Left ventricle myocardium inferior (tissue), 1 donor: ENCODE measurements at places on chromosomes 2 and 18.

GRCh38 chr2:135740206-135740605 lies 1.4 kb upstream of the UBXN4 start:
- no peak for DNase-seq

GRCh38 chr2:196183172-196183473 lies 11.7 kb upstream of the STK17B start:
- no peak for DNase-seq

DNA sequence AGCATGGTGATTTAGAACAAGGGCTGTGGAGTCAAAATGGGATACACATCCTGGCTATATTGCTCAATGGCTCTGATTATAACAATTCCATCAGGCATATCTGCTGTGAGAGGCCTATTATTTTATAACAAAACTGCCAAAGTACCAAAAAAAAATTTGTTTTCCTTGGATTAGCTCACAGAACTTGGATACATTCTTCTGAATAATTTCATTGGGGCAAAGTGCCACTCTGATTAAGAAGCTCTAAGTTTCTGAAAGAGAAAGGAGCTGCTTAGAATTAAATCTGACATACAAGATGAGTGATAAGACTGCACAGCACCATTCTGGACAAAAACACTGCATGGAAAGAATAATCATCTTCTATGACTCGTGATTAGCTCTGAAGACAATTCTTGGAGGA lies 85.7 kb downstream of the SMC6 start:
- DNase-seq, result no peak

GRCh38 chr2:68798569-68798968 lies 64.0 kb downstream of the ARHGAP25 start:
- no peak for DNase-seq

- DNase-seq, result peak; percentile 36
These were observed 86.0 kb upstream of the ALPP start for GRCh38 chr2:232292395-232293154.

DNA sequence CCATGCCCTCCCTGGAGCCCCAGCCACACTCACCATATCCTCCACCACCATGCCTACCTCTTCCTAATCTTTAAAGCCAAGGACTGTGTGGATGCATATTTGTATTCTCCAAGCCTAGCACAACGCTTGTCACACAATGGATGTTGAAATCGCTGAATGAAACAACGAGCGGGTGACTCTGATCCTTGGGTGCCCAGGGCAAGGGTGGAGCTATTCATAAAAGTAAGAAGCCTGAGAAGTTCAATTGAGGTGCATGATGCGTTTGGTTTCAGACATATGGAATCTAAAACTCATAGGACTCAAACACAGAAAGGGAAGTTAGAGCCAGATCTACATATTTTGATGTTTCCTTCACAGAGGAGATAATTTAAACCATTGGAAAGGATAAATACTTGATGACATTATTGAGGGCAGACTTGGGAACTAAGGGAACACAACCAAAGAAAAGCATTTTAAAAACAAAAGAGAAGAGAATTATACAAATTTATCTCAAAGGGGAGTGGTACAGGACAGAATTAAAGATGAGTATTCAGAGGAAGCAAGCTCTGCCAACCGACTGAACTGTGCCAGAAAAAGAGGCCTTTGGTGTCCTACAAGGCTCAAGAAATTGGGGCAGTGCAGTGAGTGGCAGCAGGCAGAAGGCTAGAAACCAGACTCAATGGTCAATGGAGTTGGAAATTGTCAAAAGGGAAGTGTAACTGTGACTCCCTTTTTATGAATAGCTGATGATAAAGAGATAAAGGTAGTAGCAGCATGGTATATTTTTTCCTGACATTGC lies 200.6 kb upstream of the NCKAP5 start:
- DNase-seq, result no peak

DNA sequence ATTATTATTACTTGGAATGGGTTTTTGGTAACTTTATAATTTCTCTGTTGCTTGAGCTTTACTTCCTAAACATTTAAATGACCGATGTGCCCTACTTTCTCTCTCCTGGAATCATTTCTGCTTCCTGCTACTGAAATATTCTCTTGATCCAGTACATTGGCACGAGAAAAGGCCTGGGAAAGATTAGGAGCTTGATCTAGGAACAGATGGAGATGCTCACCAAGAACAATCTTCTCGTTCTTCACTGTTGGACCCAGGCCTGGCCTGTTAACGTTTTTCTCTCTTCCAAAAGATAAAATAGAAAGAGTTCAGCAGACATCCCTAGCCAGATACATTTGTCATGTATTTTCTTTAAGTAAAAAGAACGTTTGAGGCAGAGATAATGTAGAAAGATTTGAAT lies 1356.8 kb upstream of the CRIM1 start:
- DNase-seq, result no peak

DNA sequence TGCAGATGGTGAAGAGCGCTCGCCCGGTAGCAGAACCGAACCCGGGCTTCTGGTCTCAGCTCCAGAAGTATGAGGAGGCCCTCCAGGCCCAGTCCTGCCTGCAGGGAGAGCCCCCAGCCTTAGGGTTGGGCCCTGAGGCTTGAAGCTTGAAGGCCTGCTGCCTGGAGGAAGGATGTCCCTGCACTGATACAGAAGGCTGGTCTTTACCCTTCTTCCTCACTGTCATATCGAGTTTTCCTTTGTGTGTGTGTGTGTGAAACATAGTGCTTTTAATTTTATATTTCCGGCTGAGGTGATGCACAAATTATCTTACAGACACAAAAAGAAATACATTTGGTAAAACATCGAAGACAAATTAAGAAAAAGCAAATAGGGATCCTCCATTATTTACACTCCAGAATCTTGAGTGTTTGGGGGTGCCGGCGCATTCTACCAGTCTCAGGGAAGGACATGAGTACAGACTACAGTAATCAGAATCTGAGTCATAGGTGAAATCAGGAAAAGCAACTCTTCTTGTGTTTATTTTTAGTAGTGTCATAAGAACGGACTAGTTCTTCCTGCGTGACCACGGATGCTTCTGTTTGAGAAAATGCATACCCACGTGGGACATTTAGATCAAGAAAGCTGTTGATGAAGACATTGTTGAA lies 1.3 kb downstream of the DUSP28 start:
- no peak for DNase-seq

GRCh38 chr2:70443726-70444125 lies 109.9 kb downstream of the TGFA start:
- no peak for DNase-seq

DNA sequence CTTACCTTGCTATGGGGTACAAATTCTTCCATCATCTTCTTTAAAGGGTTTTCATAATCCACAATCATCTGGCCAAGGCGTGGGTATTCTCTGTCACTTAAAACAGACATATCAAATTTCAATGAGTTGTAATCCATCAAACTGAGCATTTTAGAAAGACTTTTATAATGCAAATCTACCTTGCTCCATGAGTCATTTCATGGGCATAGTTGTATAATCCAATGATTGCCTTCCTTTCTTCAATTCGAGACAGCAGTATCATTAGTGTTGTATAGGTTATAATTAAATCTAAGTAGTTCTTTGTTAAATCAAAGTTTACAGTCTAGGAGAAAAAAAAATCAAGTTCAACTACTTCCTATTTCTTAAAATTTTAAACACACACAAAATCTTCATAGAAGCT lies 36.3 kb downstream of the NCKAP1 start:
- no peak for DNase-seq

GRCh38 chr2:144323946-144324345 lies 196.0 kb downstream of the ZEB2 start:
- DNase-seq, result no peak

DNA sequence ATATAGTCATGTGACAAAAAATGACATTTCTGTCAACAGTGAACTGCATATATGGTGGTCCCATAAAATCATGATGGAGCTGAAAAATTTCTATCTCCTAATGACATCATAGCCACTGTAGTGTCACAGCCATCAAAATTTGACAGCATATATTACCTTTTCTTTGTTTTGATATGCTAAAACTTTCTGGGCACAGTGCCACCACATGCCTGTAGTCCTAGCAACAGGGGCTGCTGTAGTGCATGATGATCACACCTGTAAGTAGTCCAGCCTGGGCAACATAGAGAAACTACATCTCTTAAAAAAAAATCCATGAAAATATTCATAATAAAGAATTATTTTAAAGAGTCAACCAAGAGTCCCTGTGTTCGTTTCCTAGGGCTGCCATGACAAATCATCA lies 155.5 kb upstream of the SERTAD2 start:
- no peak for DNase-seq

- DNase-seq, result no peak
These were observed 61.8 kb downstream of the CDH20 start for GRCh38 chr18:61394983-61395382.

GRCh38 chr2:213285404-213285803 lies 1.1 kb downstream of the SPAG16 start:
- DNase-seq, result no peak

GRCh38 chr18:58842978-58843687 lies 21.5 kb upstream of the ZNF532 start:
- peak; percentile 46 for DNase-seq

GRCh38 chr2:231050018-231050901 lies 6.4 kb upstream of the PSMD1 start:
- no peak for DNase-seq

DNA sequence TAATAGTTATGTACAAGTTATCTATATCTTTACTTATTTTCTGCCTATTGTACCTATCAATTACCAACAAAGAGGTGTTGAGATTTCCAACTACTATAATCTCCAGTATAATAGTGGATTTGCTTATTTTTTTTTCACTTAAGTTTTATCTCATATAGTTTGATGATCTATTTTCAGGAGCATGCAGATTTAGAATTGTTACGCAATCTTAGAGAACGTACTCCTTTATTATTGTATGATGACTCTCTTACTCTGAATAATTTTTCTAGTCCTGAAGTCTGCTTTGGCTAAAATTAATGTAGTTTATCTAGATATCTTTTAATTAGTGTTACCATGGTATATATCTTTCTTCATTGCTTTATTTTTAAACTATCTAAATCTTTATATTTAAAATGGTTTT lies 205.2 kb downstream of the SCG2 start:
- no peak for DNase-seq

DNA sequence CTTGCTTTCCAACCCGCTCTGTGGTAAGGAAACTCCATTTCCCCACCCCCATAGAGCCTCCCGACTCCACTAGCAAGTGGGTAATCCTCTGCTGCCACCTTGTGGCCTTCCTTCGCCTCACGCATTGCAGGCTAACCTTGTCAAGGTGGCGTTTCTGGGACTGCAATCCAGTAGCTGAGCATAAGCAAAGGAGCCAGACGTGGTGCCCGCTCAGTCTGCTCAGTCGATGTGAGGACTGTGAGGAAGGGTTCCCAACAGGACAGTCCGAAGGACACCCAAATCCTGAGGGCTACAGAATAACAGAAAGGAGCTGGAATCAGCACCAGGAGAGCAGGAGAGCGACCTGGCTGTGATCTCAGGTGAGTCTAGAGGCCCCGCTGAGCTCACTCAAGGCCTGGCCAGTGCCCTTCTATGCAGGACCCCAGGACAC lies 144.2 kb downstream of the SUCLG1 start:
- DNase-seq, result peak; percentile 67

GRCh38 chr18:56937874-56938430 lies 208.9 kb upstream of the BOD1L2 start:
- DNase-seq, result no peak

DNA sequence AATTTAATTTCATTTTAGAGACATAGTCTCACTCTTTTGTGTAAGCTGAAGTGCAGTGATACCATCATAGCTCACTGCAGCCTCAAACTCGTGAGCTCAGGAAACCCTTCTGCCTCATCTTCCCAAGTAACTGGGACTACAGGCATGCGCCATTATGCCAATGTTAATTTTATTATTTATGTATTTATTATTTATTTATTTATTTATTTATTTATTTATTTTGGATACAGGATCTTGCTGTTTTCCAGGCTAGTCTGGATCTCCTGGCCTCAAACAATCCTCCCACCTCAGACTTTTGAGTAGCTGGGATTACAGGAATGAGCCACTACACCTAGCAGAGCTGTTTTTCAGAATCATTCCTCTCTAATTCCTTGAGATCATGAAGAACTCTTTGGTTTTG lies 99.9 kb downstream of the ASXL3 start:
- no peak for DNase-seq

DNA sequence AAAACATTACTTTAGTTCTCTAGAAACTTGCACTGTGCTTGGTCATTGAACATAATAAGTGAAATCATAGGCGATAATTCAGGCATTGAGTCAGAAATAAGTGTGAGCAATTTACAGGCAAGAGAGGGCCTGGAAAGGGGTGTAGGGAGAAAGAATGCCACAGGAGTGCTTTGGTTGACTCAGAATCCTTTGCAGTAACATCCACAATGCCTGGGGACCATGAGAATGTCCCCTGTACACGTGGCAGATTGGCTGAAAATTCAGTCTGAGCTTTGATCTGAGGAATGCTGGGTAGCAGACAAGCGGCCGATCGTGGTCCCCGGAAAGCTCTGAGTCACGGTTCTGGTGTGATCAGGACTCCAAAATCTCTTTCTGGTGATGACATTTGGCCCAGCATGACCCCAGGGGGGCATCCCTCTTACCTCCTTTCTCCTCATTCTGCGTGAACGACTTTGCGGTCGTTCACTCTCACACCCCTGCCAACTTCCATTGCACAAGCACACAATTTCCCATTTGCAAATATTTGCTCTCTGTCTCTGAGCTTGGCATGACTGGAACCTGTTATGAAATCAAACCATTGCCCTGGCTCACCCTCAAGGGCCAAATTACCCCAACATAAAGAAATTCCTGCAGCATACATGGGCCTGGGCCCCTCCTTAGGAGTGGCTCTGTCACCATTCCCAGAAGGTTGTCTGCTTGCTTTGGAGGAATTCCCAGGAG lies 305.0 kb upstream of the EPAS1 start:
- no peak for DNase-seq

- DNase-seq, result peak; percentile 74
These were observed 465 bp downstream of the SEPTIN10 start for GRCh38 chr2:109613081-109613921.

- DNase-seq, result no peak
These were observed 54.0 kb upstream of the NOSTRIN start for GRCh38 chr2:168748461-168748860.

DNA sequence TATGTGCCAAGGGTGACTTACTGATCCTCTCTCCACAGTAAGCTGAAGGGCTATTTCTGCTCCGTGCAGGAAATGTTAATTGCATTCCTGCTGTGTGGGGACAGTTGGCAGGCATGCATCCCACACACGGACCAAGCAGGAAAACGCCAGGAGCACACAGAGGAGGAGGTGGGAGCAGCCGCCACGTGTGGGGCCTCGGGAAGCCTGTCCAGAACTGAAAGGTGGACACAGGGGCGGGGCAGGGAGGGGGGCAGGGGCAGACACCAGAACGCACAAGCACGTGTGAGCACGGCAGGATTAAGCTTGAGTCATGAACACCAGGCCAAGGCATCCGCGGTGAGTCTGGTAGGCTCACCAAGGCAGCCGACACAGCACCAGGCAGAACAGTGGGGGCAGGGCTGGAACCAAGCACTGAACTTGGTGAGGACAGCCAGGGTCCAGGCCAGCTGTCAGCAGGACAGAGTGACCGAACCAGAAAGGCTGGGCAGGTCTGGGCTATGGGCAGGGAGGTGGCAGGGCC lies 177.1 kb downstream of the EIPR1 start:
- no peak for DNase-seq

- DNase-seq, result no peak
These were observed 86.3 kb upstream of the MBOAT2 start for GRCh38 chr2:9089831-9090230.
